Stimulated activated CD4-positive, alpha-beta T cell treated with anti-CD3 and anti-CD28 coated beads, Interleukin-4, amount 100 ng/mL, for 24 hours (primary cell): ENCODE measurements at places on chromosomes 16 and 17.

- DNase-seq: no peak
These were observed 231.6 kb upstream of the RBFOX1 start for GRCh38 chr16:7101054-7101453.

- DNase-seq: no peak
These were observed 59.2 kb downstream of the MRM3 start for GRCh38 chr17:841313-841712.

GRCh38 chr16:30122604-30123160 lies 338 bp downstream of the MAPK3 start:
- peak; percentile 22 for DNase-seq

GRCh38 chr16:13560151-13560550 lies 359.8 kb upstream of the ERCC4 start:
- DNase-seq: no peak

DNA sequence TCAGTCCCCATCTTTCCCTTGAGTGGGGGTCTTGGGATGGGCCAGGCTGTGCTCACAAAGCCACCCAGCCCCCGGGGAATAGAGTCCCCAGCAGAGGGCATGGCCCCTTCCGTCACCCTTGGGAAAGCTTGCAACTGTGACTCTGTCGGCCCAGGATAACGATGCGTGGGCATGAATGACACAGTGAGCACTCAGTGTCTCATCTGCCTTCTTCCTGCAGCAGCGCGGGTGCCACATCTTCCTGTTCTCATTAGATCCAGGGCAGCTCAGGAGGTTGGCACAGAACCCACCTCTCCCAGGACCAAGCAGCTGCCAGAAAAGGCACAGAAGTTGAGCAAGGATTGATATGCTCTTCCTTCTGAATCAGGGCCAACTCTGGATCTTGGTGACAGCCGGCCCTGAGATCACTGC lies 84.7 kb downstream of the MRC2 start:
- no peak for DNase-seq

DNA sequence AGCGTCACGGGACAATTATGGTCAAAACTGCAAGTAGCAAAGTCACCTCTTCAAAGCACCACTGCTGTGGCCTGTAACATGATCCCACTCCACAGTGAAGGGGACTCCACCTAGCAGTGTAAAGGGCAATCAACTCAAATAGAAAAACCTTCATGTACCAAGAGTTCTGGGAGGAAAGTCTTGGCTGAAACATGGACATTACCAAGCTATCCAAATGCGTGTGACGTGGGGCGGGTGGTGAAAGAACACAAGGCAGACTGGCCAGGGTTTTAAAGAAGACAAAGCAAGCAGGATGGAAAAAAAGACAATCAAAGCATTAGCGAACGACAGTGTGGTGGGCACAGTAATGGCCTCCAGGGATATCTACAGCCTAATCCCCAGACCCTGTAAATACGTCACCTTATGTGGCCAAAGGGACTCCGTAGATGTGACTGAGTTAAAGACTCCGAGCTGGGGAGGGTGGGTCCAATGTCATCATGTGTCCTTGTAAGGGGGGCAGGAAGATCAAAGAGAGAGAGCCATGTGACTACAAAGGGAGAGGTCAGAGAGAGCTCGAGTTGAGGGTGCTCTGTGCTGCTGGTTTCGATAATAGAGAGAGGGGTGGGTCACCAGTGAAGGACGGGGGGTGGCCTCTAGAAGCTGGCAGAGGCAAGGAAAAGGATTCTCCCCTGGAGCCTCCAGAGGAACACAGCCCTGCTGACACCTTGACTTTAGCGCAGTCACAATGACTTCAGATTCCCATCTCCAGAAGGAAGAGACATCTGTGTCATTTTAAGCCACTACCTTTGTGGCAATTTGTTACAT lies 6.0 kb downstream of the HSDL1 start:
- DNase-seq: no peak

- DNase-seq: no peak
These were observed 13.5 kb downstream of the MAPT start for GRCh38 chr17:45907750-45908395.

DNA sequence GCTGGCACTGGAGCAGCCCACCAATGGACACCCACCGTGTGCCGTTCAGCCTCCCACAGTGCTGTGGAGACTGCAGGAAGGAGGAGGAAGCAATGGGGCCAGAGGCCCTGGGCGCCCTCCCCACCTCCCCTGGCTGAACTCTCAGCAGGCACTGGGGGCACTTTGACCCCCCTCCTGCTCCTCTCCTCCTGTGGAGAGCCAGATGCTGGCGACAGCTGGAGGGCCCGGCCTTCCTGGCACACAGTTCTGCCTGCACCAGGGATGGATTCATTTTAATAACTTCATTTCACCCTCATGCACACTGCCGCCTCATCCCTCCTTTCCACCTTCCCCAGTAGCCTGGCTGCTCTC lies 6.0 kb downstream of the NXPH3 start:
- no peak for DNase-seq

GRCh38 chr16:58041628-58041955 lies 16.0 kb downstream of the MMP15 start:
- DNase-seq: no peak

DNA sequence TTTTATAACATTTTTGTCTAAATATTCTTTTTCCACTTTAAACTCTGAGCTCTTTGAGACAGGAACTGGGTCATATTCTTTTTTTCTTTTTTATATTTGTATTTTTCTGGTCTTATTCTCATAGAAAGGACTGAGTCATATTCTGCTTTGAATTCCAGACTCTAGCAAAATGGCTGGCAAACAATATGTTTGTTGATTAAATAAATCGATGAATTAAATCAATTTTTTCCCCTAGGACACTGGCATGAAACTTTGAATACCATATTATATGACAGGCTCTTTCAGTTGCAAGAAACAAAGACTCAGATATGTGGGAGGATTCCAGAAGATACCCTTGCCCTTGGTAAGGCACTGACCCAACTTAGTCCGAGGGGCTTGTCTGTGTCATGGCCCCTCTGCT lies 3.1 kb upstream of the RGS9 start:
- DNase-seq: no peak

DNA sequence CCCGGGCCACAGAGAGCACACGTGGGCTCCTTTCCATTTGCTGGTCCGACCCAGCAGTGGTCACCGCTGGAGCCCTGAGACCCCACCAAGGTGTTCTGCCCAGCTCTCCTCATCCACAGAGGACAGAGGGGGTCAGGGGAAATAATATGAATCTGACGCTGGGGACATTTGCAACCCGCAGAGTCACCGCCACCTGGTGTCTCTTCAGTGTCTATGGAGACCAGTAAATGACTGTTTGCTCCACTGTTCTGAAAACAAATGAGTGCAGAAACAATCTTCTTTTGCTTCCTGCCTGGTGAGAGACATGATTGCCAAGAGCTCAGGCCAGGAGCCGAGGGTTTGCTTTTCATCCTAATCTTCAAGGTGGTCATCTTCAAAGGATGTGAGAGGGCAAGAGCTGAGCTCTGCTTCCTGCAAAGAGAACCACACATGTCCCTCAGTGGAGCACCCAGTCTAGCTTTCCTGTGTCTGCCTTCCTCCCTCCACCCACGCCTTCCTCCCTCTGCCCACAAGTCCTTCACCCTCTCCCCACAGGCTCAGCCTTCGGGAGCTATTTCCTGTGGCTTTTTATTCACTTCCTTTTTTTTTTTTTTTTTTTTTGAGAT lies 14.7 kb upstream of the KLHDC4 start:
- peak; percentile 59 for DNase-seq
